ENCODE measurements at places on chromosomes 7 and 10.

- no peak for DNase-seq
Observed at GRCh38 chr10:61989995-61990760, 88.7 kb downstream of the ARID5B start.

GRCh38 chr7:104126411-104126841 lies 81.4 kb downstream of the ORC5 start:
- DNase-seq, result no peak

DNA sequence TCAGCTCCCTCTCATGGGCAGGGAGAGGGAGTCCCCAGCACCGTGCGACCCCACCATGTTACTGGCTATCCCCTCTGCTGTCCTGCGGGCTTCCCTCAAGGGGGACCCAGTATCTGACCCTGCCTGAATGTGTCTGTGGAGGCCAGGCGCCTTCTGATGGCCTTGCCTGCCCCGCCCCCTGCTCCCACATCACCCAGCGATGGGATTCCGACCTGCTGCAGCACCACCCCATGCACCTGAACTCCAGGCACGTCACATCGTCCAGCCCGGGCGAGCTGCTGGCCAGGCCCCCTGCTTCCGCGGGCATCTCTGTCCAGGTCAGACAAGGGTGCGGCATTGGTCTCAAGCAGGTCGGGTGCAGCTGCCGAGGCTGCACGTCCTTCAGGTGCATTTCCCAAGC lies 19.0 kb downstream of the LRRC27 start:
- DNase-seq, result no peak

GRCh38 chr7:1004018-1004852 lies 21.3 kb downstream of the CYP2W1 start:
- DNase-seq, result no peak

DNA sequence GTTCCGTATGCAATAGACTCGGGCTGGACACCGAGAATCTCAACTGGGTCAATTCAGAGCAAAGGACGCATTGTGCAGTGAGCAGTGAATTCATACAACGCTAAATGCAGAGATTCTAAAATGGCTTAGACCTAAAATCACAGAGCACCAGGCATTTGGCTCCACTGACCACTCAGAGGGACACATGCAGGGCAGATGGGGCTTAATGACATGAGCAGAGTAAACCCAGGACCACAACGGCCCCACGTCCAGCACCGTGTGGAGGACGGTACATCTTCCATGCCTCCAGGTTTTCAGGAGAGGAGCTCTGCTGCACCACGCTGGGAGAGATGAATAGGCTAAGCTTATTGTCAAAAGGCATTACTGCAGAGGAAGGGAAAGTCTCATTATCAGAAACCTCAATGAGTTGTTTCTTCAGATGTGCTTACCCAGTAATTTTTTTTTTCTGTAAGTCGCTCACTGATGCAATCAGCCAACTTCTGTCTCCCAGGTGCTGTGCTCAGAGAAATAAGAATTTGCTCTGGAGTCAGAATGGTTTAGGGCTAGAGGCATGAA lies 555.0 kb downstream of the PTPRN2 start:
- no peak for DNase-seq

DNA sequence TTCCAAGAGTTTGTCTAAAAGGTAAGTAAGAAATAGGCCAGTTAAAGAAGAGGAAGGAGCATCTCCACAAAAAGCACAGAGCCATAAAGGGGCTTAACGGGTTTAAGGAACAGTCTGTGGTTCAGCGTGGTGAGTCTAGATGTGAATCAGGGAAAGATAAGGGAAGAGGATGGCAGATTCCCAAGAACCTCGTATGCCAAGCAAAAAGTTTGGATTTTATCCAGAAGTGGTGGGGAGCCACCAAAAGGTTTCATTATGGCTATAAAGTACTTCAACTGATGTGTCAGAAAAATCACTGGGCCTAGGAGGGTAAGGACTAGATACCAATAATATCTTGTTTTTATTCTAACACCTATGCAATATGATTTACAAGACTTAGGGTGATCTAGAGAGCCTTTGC lies 161.9 kb upstream of the PTER start:
- DNase-seq, result no peak

- DNase-seq, result no peak
Observed at GRCh38 chr10:99598011-99598410, 22.2 kb downstream of the SLC25A28 start.

GRCh38 chr10:21497177-21497807 lies 28.2 kb downstream of the SKIDA1 start:
- peak; percentile 65 for DNase-seq

GRCh38 chr7:157985636-157986035 lies 602.0 kb downstream of the PTPRN2 start:
- DNase-seq, result no peak

GRCh38 chr10:112140110-112140970 lies 43.2 kb downstream of the GPAM start:
- peak; percentile 76 for DNase-seq

GRCh38 chr10:12795315-12796110 lies 206.0 kb downstream of the CCDC3 start:
- no peak for DNase-seq

- DNase-seq, result no peak
Observed at GRCh38 chr10:85916994-85917573, 449.5 kb downstream of the GRID1 start.

DNA sequence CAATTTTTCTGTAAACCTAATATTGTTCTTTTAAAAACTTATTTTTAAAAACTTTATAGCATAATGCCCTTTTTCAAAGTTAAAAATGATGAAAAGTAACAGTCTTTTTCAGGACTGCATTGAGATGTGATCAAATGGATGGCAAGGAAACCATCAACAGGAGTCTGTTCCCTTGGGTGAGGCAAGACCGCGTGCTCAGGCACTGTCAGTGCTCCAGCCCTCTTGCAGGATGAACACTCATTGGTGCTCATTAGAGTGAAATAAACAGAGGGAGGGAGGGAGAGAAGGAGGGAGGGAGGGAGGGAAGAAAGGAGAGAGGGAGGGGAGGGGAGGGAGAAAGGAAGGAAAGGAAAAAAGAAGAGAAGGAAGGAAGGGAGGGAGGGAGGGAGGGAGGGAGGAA lies 145.7 kb upstream of the CHST15 start:
- no peak for DNase-seq

DNA sequence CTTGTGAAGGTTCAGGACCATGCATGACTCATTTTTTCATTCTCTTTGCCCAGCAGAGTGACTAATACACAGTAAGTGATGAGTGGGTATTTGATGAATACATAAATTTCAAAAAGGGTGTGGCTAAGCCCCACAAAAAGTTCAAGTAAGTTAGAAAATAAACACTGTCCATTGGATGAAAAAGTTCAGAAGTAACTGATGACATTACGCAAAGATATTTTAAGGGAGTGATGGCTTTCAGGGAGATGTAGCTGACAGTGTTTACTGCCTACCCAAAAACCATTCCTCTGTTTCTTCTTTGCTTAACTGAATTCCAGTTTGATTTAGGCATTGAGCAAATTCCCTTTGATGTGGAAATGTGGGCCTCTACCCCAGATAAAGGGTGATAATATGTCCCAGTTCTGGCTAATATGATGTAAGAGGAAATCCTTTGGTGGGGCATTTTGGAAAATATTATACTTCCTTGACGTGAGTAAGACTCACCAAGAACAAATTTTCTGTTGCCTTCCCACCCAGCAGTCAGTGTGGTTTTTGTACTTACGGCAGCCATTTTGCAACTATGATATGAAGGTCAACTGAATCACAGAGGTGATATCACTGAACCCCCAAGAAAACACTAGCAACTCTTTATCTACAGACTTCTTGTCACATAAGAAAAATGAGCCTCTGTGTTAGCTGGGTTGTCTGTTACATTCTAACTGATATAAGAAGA lies 29.0 kb upstream of the EBLN1 start:
- peak; percentile 49 for DNase-seq

GRCh38 chr7:155257482-155258225 lies 40.0 kb upstream of the INSIG1 start:
- no peak for DNase-seq

GRCh38 chr10:48944171-48944570 lies 4.5 kb upstream of the LRRC18 start:
- no peak for DNase-seq

- DNase-seq, result no peak
Observed at GRCh38 chr10:116110736-116111135, 162.3 kb downstream of the GFRA1 start.

- no peak for DNase-seq
Observed at GRCh38 chr10:80192553-80192952, 12.8 kb downstream of the ANXA11 start.

GRCh38 chr7:157751406-157751805 lies 414.6 kb downstream of the DNAJB6 start:
- DNase-seq, result no peak

DNA sequence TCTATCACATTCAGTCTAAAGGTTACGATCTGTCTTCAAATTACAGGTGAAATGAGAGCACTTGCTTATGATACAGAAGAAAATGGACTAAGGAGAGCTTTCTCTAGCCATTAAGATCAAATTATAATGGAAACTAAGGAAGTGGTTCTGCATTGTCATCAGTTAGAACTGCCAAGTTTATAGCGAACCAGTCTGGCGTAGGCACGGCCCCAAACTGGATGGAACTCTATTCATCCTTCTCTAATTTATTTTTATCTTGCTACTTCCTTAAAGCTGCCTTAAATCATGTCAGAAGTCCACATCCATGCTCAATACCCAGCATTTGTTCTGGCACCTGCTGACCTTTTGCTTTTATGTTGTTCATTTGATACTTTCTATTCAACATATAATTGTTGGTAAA lies 63.7 kb upstream of the APBB1IP start:
- no peak for DNase-seq

DNA sequence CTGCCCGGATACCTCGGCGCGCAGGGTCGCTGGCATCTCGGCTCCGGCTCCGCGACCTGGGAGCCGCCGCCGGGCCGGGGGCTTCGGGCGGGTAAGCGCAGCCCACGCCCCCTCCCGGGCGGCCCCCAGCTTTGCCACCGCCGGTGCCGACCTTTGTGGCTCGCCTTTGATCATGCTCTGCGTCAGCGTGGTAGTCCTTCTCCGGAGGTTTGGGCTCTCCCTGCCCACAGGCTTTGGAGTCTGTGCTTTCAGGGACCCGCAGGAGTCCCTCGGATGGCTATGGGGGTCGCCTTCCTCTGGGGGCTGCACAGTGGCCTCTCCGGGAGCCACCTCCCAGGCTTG lies 7.3 kb downstream of the ATP6V1F start:
- no peak for DNase-seq

- no peak for DNase-seq
Observed at GRCh38 chr10:34370126-34370525, 445.0 kb downstream of the PARD3 start.

DNA sequence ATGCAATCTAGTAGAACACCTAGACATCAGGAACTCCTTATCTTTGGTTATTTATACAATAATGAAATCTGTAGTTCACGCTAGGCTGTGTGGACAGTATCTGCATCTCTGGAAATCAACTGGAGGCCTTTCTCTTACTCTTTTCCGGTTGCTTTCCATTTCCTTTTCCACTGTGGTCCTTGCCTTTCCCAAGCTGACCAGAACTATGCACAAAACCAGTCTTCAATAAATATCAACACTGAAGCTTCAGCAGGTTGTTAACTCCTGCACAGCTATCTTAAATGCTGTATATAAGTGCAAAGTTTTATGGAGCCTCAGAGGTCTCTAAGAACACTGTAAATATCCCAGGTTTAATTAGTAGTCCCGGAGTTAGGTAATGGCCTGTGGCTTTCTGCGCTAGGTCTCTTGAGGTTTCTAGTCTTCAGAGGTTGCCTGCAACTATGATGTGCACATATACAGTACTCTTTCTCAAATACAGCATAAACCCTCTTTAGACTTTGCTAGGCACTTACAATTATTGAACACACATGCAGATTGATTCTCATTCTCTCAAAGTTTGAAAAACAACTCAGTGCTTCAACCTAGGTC lies 2.4 kb downstream of the KLLN start:
- no peak for DNase-seq

DNA sequence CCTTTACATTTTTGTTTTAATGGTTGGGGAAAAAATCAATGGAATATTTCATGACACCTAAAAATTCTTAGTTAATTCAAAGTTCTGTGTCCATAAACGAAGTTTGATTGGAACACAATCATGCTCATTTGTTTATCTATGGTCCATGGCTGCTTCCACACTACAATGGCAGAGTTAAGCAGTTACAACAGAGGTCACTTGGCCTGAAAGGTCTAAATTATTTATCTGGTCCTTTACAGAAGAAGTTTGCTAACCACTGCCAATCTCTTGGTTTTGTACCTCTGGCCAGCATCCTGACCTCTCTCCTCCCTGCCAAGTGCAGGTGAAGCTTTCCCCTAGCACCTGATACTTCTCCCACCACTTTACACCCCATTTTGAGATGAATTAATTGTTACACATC lies 61.5 kb downstream of the SRPK2 start:
- DNase-seq, result no peak

DNA sequence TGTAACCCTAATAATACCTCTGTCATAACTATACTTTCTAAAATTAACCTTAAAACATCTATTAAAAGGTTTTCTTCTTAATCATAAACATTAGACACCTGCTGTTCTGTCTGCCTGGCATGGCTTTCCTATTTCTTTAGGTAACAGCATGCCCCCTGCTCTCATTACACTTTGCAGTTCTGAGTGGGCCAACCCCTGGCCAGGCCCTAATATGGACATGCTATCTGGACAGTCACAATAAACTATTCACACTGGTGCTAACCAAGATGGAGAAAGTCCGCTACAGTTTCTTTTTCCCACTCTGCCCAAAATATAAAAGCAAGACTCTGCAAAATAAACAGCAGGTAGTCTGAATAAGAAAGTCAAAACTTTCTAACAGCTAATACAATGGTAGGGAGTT lies 84.0 kb downstream of the ELAPOR2 start:
- no peak for DNase-seq

GRCh38 chr10:124648738-124649137 lies 95.4 kb downstream of the FAM53B start:
- no peak for DNase-seq

DNA sequence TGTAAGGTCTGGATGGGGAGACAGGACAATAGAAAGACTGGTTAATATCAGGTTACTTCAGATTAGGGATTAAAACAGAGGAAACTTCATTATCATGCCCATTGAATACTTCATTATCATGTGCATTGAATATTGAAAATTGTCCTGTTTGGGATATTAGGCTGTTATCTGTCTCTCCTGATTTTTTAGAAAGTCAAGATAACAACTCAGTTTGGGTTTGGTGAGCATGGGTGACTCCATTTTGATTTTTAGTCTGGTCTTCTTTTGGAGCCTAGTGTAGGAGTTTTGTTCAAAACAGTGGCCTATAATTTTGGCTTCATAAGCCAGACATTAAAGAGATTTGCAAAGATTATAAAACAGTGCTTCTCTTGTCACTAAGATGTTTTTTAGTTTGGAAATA lies 95.5 kb downstream of the ADK start:
- no peak for DNase-seq

GRCh38 chr7:107471292-107472070 lies 1.6 kb downstream of the GPR22 start:
- DNase-seq, result no peak

DNA sequence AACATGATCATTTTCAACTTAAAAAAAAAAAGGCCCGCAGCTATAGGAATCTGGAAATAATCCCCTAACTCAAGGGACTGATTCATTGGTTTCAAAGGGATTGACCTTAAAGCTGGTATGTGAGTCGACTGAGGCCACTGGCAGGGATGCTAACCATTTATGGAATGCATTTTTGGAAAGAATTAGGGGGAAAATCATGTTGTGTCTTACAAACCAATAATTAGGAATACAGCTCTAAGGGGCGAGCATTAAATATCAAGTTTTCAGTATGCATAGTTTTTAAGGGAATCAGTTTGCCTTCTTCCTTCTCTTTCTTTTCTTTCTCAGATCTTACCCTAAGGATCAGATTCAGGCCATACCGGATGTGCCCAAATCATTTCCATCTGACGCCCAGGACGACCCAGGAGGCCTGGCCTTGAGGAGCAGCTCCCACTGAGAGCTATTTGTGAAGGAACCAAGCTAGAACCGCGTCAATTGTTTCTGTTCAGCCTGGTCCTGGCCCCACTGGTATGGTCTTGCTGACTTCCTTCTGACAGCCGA lies 48.7 kb downstream of the BPGM start:
- peak; percentile 86 for DNase-seq

Data from COLO829 (cell line).